Stimulated activated CD8-positive, alpha-beta memory T cell treated with anti-CD3 and anti-CD28 coated beads, Interleukin-4, amount 100 ng/mL, for 4 hours (primary cell): ENCODE measurements at places on chromosomes 6 and 20.

DNA sequence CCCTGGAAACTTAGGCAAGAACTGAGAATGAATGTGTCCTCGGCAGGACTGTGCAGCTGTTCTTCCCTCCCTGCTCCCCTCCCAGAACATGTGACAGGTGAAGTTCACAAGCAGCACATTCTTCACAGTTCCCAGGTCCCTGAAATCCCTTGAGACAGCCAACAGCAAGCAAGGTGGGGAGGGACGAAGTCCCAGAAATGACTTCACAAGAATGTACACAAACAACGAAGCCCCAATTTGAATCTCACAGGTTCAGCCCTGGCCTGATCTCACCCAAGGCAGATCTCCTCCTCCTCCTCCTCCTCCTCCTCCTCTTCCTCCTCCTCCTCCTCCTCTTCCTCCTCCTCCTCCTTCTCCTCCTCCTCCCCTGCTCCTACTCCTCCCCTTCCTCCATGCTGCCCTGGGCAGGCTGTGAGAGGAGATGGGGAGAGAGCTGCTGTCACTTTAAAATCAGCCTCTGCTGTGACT is 32.4 kb downstream of the WRNIP1 start:
- DNase-seq, result no peak

GRCh38 chr6:47919875-47920274 is 138.0 kb downstream of the OPN5 start:
- DNase-seq, result no peak

- DNase-seq, result no peak
Measured at GRCh38 chr6:33082702-33083101, 6.9 kb downstream of the HLA-DPB1 start.

- DNase-seq, result no peak
Measured at GRCh38 chr20:34663213-34663943, 13.5 kb downstream of the PIGU start.

DNA sequence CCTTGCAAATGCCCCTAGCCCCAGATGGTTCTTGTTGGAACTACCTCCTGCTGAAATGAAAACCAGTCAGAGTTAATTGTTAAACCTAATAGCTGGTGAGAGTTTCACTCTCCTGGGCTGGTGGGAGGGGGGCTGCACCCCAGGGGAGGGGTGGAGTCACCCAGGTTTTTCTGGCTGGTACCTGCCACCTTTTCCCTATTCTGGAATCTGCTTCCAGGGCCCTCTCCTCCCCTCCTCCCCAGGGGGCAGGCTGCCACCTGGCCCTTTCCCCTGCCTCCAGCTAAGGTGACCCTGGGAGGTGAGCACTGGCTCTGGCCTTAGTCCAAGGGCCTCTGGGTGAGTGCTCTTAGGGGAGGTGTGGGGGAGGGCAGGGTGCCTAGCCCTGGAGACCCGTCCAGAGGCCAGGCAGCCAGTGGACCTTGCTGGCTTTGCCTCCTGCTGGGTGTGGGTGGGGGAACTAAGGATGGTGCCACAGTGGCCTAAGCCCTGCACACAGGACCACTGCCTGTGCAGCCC is 48.8 kb upstream of the EPB41L1 start:
- no peak for DNase-seq

DNA sequence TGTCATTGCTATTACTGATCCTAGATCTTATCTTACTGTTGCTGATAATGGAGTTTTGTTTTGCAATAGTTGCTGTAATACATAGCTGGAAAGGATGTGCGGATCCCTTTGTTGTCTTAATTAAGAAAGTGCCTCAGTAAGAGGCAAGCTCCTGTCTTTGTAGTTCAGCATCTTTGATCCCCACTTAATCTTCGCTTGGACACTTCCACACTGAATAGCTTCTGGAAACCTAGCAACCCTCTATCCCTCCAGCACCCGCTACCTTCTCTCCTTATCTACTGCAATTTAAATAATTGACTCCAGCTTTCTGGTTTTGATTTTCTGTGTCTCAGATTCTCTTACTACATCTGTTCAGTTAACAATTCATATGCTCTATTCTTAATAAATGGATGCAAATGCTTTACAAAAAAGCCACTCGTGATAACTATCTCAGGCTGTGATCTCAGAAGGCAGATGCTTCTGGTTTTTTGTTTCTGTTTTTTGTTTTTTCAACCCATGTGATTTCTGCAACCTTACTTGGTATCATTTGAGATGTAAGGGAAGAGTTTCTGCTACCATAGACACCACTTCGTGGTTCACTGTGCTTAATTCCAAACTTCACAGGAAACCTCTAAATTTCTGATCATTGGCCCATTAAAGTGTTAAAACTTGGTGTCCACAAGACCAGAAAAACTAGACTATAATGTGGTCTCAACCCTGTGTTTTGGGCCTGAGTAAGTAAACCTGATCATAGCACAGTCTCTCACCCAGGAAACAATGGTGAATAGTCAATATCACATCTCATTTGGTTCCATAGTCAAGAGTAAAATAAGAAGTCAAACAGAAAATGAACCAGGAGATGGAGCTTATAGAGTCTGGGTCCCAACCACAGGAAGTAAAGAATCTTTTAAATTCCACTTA is 352.1 kb upstream of the SOX4 start:
- DNase-seq, result no peak

- no peak for DNase-seq
Measured at GRCh38 chr6:145891126-145891525, 73.0 kb downstream of the SHPRH start.

DNA sequence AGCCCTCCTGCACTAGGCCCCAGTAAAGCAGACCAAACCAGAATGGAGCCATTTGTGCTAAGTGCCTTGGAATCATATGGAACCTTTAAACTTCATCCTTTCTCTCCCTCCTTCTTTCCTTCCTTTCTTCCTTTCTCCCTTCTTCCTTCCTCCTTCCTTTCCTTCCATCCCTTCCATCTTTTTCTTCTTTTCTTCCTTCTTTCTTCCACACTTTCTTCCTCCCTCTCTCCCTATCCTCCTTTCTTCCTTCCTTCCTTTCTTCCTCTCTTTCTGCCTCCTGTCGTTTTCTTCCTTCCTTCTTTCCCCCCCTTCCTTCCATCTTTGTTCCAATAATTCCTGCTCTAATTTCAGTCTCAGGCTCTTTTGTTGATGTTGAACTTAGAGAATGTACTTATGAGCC is 11.2 kb upstream of the SFT2D1 start:
- no peak for DNase-seq

DNA sequence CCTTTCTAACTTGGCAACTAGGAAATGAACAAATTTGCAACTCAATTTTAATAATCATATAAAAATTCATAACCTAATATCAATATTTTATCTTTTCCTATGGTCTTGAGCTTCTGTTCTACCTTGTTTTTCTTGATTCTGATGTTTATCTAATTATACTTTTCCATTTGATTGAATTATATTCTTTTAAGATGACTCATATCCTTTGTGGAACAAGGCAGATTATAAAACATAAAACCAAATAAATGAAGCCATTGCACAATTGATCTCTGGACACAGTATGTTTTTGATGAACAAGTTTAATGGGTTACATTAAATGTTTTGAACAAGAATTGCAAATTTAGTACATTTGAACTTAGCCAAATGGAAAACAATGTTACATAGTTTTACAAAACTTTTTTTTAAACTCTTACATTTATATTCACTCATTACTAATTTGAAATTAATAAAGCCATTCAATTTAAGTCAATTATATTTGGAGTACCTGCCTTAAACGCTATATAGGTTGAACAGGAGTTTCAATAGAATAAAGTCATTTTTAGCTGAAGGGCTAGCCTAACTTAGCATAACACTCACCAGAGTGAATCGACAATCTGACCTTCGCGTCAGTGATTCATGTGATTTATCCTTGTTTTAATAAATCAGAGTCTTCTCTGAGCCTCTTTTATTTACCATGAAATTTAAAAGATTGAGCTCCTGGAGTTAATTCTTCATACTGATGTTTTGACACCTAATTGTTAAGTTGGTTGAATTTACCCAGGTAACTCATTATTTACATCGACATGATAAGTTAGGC is 3.8 kb downstream of the NCOA7 start:
- DNase-seq, result no peak

DNA sequence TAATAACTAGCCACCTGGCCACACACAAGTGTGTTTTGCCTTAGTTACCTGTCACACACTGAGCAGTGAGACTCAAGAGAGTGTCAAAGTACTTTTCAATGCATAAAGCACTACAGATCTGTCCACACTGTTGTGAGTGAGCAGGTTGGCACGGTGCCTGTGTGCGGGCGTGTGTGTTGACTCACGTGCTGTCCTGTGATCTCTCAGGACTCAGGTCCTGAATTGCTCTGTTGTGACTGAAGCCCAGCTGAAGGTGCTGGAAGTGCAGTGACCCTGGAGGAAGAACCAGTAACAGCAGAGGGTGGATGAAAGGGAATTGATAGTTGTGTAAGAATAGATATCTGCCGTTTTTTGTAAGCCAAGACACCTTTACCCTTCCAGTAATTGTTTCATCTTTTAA is 18.3 kb downstream of the SLC16A10 start:
- no peak for DNase-seq

- DNase-seq, result no peak
Measured at GRCh38 chr20:40254023-40254772, 434.8 kb downstream of the MAFB start.

- no peak for DNase-seq
Measured at GRCh38 chr20:48856130-48856529, 28.3 kb upstream of the PREX1 start.

GRCh38 chr6:169158691-169159090 is 95.0 kb downstream of the THBS2 start:
- DNase-seq, result no peak

DNA sequence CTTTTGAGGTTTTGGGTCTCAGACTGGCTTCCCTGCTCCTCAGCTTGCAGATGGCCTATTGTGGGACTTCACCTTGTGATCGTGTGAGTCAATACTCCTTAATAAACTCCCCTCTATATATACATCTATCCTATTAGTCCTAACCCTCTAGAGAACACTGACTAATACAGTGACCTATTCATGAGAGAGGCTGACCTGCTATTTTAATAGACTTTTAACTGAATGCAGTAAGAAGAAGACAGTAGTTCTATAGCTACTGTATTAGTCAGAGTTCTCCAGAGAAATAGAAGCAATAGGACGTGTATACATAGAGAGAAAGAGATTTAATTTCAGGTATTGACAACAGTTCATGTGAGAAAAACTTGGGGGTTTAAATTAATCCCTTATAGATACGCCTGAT is 53.3 kb upstream of the SMLR1 start:
- no peak for DNase-seq
